Stimulated activated CD8-positive, alpha-beta memory T cell treated with anti-CD3 and anti-CD28 coated beads, Interleukin-2, amount 100 ng/mL, for 1 hour (primary cell): ENCODE measurements at places on chromosomes 13 and 19.
A peak's percentile ranks its signal among the peaks of the same experiment; 100 is the strongest.

- no peak for DNase-seq
These were observed 13.3 kb downstream of the SLC7A1 start for GRCh38 chr13:29582171-29582570.

DNA sequence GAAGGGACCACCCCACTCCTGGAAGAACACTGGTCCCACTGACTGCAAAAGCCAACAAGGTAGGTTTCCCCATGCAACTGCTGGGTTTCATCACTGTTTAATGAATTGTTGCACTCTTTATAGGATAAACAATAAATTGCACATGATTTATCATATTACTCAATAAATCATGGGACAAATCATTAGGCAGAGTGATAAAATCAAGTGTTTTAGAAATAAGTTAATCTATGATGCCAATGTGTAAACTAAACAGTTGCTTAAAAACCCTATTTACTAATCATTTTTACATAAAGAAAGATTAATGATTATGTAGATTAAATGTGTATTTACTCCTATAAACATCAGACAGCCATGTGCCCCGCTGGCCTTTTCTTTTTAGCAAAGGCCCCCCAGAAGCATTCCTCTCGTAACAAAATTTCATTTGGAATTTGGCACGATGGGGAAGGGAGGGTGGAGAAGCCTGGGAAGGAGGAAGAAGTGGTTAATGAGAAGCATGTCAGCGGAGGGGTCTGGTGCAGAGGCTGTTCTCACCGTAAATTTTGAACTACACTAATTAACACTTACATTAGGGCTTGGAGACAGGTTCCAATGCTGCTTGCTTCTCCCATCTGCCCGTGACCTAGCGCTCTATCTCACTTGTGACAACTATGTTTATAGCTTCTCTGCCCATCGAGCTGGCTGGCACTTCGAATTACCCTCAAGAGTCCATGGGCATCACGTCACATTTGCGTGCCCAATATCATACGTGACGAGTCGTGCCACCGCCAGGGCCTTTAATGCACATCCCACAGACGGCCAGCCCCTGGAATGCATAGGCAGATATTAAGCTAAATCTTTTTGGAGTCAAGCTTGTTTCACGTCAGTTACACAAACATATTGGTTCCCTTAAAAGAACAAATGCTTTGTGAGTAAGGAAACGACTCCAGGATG is 357.7 kb upstream of the TSHZ3 start:
- DNase-seq, result no peak

- no peak for DNase-seq
These were observed 476.4 kb downstream of the FOXO1 start for GRCh38 chr13:40189898-40190630.

DNA sequence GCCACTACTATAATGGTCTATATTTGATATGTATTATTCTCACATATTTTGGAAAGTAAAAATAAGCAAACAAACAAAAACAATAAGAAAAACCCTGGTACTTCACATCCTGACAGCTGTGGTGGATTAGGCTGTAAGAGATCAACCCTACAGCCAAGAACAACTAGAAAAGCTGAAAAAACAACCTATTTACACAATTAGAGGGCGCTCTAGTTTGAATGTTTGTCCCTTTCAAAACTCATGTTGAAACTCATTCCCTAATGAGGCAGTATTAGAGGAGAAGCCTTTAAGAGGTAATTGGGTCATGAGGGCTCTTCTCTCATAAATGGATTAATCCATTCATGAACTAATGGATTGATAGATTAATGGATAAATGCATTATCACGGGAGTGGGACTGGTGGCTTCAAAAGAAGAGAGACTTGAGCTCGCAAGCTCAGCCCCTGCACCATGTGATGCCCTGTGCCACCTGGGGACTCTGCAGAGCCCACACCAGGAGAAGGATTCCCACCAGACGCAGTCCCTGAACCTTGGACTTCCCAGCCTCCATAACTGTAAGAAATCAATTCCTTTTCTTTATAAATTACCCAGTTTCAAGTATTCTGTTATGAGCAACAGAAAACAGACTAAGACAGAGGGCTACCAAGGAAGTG is 733.9 kb upstream of the ARGLU1 start:
- no peak for DNase-seq

DNA sequence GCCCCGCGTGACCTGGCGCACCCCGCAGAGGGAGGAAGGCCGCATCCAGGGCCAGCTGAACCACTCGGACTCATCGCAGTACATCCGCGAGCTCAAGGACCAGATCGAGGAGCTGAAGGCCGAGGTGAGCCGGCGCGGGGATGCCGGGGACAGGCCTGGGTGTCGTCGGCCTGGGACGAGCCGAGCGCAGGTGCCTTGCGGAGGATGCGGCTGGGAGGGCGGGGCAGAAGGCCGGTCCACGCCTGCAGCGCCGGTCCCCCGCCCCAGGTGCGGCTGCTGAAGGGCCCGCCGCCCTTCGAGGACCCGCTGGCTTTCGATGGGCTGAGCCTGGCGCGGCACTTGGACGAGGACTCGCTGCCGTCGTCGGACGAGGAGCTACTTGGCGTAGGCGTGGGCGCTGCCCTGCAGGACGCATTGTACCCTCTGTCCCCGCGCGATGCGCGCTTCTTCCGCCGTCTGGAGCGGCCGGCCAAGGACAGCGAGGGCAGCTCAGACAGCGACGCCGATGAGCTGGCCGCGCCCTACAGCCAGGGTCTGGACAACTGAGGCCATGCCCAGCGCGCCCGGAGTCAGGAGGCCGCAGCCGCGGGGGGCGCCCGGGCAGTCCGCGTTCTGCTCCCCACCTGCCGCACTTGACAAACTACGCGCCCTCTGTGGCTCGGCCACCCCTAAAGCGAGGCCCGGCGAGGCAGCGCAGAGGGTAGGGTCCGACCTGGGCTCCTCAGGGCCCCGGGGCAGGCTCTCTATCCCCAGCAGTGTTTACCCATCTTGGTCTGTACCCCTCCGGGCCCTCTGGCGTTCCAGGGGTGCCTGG is 10.8 kb downstream of the PRR36 start:
- DNase-seq, result no peak

DNA sequence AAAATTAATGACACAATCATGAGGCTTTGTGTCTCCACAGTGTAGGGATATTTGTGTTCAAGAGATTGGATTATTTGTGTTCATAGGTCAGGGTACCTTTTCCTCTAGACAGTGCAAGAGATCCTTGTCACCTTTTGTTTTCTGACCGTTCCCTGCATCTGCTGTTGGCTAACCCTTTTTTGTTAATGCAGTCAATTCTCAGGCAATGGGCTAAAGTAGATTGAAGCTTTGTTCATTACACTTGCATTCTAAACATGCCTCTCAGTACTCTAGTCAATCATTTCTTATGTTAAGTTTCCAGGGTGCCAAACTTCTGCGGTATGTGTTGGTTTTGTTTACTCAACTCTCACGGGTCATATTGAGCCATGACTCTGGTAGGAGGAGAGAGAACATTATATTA is 1.8 kb upstream of the MED4 start:
- no peak for DNase-seq

DNA sequence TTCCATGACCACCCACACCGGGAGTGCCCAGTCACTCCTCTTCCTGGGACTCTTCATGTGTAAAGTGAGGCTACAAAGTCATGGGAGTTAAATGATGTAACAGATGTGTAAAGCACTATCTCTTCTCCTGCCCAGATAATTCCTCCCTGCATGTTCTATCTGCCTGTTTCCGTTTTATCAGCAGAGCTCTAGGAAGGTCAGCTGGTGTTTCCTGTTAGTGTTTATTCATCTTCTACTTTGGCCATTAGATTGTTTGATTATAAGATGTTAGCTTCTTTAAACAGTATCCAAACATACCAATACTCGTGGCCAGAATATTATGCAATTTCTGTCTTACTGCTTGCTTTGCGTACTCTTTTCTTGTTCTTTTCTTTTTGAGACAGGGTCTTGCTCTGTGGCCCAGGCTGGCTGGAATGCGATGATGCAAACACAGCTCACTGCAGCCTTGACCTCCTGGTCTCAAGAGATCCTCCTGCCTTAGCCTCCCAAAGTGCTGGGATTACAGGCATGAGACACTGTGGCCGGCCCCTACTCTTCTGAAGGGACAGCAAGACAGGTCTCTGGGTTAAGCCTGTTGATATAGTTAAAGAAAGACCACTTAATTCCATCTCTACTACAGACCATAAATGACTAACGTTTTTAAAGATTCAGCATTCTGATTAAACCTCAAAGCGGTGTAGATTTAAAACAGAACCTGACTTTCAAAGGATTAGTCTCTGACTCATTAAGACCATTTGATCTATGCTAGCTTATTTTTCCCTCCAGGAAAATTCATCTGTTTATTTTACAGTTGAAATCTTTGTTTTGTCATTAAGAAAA is 97.4 kb upstream of the AKAP11 start:
- DNase-seq, result no peak

DNA sequence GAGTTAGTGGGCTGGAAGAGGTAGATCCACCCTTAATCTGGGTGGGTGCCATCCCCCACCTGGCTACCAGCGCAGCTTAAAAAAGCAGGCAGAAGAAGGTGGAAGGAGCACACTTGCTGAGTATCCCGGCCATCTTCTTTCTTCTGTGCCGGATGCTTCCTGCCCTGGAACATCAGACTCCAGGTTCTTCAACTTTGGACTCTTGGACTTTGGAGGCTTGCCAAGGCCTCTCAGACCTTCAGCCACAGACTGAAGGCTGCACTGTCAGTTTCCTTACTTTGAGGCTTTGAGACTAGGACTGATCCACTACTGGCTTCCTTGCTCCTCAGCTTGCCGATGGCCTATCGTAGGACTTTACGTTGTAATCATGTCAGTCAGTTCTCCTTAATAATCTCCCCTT is 127.6 kb upstream of the GPC6 start:
- DNase-seq, result no peak

DNA sequence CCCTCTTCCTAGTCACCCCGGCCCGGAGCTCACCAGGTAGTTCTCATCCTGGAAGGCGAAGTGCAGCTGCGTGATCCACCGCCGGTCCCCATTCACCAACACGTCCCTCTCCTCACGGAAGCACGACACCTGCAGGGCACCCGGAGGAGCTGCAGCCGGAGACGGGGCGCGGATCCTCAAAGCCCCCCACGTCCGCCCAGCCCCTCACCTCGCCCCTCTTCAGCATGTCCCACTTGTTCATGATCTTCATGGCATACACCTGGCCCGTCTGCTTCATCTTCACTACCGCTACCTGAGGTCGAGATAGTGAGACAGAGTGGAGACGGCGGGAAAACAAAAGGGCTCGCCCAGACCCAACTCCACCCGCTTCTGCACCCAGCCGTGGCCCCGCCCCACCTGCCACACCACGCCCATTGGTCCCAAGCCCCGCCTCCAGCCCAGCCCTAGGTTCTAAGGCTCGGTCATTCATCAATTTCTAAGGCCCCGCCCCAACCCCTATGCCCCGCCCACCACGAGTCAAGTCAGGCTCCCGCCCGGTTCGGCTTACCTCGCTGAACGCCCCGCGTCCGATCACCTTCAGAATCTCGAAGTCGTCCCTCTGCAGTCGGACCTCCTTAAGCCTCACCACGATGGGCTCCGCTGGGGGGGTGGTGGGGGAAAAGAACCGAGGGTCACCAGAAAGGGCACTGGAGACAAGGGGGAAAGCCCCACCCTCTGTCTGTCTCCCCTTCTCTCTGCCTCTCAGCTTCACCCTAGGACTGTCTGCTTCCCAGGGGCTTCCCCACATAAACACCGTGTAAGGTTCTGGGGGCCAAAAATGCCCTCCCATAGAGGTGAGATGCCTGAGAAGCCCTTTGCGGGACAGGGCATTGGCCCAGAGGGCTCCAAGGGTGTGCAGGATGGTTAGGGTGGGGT is 2.8 kb downstream of the DMPK start:
- DNase-seq, result peak; percentile 53

GRCh38 chr19:30028992-30029343 is 86.9 kb downstream of the URI1 start:
- DNase-seq, result no peak

GRCh38 chr19:45645068-45645630 is 6.0 kb upstream of the EML2 start:
- no peak for DNase-seq

- DNase-seq, result no peak
These were observed 43.8 kb downstream of the ZNRF4 start for GRCh38 chr19:5498830-5499550.

- no peak for DNase-seq
These were observed 20.9 kb downstream of the POU2F2 start for GRCh38 chr19:42111384-42111783.

DNA sequence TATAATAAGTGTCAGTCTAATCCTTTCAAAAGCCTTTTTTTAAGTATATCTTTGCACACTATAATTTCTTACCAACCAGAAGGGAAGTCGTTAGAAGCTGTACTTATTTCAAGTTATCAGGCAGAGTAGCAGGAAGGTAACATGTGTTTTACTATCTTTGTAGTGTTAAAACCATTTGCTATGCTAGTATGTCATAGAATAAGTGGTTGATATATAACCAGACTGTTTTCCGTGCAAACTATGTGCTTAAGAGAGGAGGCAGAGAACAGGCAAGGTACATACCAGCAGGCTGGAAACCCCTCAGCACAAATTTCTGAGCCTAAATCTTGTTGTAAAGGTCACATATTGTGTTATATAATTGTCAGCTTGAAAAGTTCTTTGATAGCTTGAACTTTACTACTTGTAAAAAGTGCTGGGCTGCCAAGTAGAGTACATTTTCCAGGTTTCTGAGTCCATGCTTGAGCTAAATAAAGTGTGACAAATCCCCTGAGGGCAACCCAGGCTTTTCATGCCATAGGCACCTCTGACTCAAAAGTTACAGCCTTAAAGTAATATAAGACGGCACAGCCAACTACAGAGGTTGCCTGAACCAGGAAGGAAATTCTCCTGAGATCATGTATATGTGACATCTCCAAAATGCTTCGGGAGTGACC is 1297.4 kb downstream of the PCDH9 start:
- DNase-seq, result no peak

DNA sequence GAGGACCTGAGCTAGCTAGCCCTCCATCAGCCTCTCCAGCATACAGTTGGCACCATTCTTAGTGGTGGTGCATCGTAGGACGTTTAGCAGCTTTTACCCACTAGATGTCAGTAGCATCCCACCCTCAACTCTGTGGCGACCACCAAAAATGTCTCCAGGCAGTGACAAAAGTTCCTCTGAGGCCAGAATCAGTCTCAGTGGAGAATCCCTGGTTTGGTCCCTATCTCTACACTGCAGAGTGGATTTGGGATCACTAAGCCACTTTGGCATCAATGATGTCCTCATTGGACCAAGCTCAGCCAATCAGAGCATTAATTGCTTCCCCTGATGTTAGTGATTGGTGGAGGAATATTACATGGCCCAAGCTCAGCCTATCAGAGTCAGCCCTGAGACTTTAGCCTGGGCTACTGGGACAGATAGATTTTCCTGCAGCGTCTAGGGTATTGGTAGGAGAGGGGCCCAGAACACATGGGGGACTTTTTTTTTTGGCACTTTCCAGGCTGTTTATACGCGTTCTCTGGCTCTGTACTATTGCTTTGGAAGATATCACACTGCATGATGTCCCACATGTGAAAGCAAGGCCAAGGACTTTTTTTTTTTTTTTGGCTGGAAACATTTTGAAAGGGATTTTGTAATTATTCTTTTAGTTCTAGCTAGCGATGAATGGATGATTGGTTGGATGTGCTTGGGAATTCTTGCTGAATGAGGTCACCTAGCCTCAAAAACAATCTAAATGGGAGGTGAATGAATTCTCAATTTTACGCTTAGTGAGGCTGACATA is 7.0 kb downstream of the TMEM221 start:
- DNase-seq, result no peak
